ENCODE measurements at places on chromosomes 5 and 9.

- H3K36me3 ChIP-seq, result no peaks in the 10 kb centered on the region
- H3K4me1 ChIP-seq, result no peaks in the 10 kb centered on the region
- no peak overlapping the region for H3K27ac ChIP-seq
Observed at GRCh38 chr9:132224645-132225044, 62.8 kb downstream of the NTNG2 start.

DNA sequence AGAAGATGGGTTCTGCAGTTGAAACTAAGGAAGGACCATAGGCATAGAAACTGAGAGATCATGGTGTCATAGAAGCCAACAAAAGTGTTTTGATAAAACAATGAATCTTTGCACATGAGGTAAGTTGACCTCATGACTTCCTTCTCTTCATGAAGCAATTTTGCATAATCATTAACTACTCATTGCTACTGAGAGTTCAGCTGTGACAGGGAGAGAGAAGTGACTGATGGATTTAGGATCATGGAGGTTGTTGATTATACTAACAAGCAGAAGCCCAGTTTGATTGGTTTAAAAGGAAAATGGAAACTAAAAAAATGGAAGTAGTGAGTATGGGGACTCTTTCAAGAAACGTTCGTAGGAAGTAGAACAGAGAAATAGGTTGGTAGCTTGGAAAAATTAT is 51.2 kb downstream of the PARP8 start:
- no peak for DNase-seq

- no peak for DNase-seq
- no peaks in the 10 kb centered on the region for H3K36me3 ChIP-seq
- H3K27ac ChIP-seq, result no peak overlapping the region
Observed at GRCh38 chr5:160904591-160904990, 52.6 kb upstream of the ATP10B start.

DNA sequence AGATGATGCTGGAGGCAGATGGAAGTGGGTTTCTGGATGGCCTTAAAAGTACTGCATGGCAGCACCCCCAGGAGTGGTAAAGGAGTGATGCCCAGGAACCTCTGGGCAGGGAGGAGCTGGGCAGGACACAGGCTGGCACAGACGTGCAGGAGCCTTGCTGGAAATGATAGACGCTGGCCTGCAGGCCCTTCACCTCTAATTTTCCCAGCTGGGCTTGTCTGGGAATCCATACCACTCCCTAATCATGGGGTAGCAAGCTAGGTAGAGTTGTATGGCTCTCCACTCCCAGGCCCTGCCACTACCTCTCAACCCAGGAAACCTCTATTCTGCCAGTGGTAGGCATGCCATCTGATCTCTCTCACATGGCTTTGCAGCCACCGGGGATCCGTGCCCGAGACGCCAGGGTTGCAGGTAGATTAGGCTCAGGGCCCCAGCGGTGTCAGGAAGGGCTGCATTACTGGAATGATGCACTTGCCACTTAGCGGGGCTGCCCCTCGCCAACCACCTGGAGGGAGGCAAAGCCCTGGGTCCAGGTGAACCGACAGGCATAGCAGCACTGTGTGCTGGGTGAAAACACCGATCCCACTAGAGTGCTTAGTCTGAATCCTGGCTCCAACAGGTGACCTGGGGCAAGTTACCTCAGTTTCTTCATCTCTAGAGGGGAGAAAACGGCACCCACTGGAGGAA is 79.6 kb upstream of the SLC25A51 start:
- H3K4me1 ChIP-seq, result no peaks in the 10 kb centered on the region
- H3K27ac ChIP-seq, result no peak overlapping the region
- peaks cover 2% of the 10 kb centered on the region for H3K27me3 ChIP-seq
- H3K36me3 ChIP-seq, result no peaks in the 10 kb centered on the region
- no peak overlapping the region for H3K4me3 ChIP-seq

All from memory B cell (primary cell).